ENCODE measurements at places on chromosomes 2 and 18. TPM values are rescaled to one million over a fixed set of nuclear protein-coding genes. Genes with fewer than 3 reads are reported as not detected.

The EXOC6B gene
- 54.3 TPM for total RNA-seq

The PROKR1 gene
- under 0.01 TPM for total RNA-seq

The CDH19 gene
- under 0.01 TPM for total RNA-seq

The KIF1A gene
- not detected for total RNA-seq

The CRYGD gene
- total RNA-seq = not detected

The APLF gene
- 8.7 TPM for total RNA-seq

The PXDN gene
- total RNA-seq = 109 TPM

The TSPYL6 gene
- not detected for total RNA-seq

The GALNT14 gene
- 22.5 TPM for total RNA-seq

The ZNF385B gene
- total RNA-seq = not detected

The CREG2 gene
- 3.1 TPM for total RNA-seq

The TUBA3D gene
- total RNA-seq = not detected

The BOK gene
- total RNA-seq = 26.1 TPM

The PRKRA gene
- 63.9 TPM for total RNA-seq

The LHCGR gene
- not detected for total RNA-seq

The PROC gene
- 0.64 TPM for total RNA-seq

The CYP27C1 gene
- total RNA-seq = 0.36 TPM

The MEIS1 gene
- total RNA-seq = 16.1 TPM

The ADRA2B gene
- under 0.01 TPM for total RNA-seq

The MEP1B gene
- under 0.01 TPM for total RNA-seq

The TMEM182 gene
- 6.5 TPM for total RNA-seq

Measured in nasal cavity respiratory epithelium epithelial cell of viscerocranial mucosa (primary cell).